Effector CD8-positive, alpha-beta T cell (primary cell): ENCODE measurements at places on chromosomes 6 and 20.

GRCh38 chr6:16181439-16182297 is 52.8 kb downstream of the MYLIP start:
- no peak for DNase-seq

- DNase-seq, result no peak
Measured at GRCh38 chr6:85983032-85983659, 340.5 kb upstream of the SYNCRIP start.

DNA sequence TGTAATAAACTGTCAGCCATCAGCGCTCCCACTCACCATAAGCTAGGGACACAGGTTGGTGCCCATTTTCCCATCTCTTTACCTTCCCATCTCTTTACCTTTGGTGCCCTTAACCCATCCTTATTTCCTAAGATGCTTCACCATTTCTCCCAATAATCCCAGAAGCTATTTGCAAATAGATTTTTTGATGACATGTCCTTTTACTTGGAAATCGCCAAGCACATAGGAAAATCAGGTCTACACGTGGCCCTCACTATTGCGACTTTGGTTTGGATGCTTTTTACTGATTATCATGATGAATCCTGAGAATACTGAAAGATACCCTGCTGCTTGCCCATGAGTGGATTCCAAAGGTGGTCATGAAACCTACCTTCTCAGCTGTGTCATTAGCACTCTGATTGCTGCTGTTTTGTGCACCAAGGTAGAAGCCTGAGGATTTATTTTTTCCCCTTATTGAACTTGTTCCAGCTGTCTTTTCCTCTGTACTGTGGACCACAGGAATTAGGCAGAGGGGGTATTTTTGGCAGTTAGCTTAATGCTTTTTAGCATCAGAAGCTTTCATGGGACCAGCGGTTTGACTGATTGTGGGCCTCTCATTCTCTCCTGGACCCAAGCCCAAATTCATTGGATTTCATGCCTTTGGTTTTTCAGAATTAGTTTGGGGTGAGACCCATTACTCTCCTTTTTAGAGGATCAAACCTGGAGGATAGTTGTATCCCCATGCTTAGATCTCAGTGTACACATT is 229.6 kb upstream of the RIN2 start:
- DNase-seq, result no peak

DNA sequence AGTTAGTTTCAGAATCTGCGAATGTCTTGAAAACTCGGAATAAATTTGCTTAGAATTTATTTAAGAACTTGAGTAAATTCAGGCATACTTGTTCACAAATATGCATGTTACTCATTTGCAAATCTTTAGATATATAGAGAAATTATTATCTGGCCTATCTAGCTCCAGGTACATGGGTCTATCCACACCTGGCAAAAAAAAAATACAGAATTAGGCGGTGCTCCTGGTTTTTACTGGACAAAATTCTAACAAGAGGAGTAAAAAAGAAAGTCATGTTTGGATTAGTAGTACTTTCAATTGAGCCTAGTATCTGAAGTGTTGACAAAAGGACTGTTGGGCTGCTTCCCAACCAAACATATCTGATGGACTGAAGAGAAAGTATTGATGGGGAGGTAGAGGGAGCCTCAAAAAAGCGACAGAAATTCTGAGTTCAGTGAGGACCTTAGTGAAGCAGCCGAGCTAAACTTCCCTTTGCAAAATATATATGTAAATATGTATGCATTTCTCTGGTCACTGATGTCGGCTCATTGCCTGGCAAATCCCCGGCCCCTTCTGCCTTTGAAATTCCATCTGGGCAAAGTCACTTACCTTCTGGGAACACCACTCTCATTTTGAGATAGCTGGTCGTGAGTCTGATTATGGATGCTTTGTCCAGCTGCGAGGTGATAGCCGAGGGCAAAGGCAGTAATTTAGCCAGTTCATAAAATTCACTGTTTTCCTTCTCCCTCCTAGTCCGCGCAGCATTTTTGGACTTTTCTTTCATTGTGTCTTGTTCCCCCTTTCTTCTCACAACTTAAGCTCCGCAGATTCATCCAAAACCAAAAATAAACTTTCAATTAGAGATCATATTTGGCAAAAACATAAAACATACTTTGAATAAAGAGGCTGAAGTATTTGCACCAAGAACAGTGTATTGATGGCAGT is 1.8 kb downstream of the SIM1 start:
- DNase-seq, result no peak

- no peak for DNase-seq
Measured at GRCh38 chr6:134733801-134734200, 216.1 kb downstream of the ALDH8A1 start.

- DNase-seq, result no peak
Measured at GRCh38 chr6:11008821-11009220, 35.3 kb downstream of the ELOVL2 start.

DNA sequence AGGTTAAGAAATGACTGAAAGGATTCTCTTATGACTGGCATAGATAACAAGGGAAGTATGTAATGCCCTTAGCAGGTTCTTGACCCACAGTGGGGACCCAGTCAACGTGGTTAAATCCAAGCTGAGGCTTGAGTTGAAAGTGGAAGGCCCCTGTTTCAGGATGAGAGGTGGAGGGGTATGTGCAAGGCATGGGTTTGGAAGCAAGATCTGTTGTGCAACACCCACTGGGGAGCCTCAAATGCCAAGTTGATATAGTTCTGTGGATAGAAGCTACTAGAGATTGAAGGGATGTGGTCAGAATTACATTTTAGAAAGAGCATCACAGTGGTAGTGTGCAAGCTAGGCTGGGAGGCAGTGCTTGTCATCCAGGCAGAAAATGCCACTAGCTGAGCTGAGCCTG is 5.1 kb downstream of the PABPC1L start:
- no peak for DNase-seq

DNA sequence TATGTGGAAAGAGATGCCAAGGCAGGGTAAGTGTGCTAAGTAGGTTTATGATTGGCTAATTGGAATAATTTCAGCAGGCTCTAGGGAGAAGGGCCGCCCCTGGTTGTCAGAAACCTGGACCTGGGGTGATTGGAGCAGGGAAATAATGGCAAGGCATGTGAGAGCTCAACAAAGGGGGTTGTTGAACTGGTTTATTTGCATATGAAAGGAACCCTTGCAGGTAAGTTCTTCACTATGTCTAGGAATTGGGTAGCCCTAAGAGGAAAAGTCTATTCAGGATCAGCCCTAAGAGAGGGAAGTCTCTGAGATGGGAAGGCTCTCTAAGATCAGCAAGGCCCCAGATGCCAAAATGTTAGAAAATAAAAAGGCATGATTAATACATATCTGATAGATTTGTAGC is 175.4 kb upstream of the PRND start:
- no peak for DNase-seq

DNA sequence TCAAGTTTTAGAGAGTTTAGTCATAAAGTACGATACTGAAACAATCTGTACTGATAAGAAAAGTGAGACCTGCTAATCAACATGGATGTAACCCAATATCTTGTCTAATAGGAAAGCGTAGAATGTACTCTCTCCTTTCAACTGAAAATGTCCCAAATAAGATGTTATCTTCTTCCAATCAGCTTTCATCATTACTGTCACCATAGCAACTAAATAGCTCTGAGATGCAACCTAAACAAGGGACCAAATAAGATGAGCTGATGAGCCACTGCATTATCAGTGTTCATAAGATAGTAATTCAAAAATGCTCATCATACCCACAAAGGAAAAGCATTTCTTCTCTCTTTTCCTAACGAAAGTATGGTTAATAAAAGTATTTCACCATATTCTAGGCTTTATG is 1108.3 kb upstream of the MAP3K7 start:
- DNase-seq, result no peak

DNA sequence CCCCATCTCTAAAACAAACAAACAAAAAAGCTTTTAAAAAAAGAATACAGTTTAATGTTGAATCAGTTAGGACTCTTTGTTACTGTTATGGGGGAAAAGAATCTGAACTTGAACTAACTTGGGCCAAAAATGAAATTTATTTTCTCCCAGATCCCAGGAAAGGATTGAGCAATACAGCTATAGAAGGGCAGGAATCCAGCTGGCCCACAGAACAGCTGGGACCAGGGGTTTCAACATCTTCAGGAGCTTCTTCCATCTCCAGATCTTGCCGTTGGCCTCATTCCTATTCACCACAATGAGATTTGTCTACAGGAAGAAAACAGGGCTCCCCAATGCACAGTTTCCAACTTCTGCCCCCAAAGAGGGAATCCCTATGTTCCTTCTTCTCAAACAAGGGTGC is 43.2 kb upstream of the AKAP12 start:
- DNase-seq, result no peak
